Naive thymus-derived CD8-positive, alpha-beta T cell (primary cell): ENCODE measurements at places on chromosomes 1 and 21.

DNA sequence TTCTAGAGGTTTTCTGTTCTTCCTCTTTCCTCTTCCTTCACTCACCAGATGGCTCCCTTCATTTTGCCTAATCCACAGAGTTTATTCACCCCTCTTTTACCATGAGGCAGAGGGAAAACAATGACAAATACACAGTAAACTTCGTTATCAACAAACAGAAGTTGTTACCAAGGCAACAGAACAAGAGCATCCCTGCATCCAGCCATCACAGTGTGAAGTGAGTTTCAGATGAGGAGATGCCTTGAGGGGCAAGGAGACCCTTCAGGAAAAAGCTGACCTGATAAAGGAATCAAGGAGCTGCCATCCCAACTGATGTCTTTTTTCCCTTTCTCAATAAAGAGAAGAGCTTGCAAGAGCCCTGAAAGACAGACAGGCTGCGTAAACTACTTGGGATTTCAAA lies 195.3 kb downstream of the BRINP2 start:
- no peaks in the 10 kb centered on the region for H3K27me3 ChIP-seq
- no peaks in the 10 kb centered on the region for H3K36me3 ChIP-seq
- no peak overlapping the region for H3K27ac ChIP-seq
- H3K4me3 ChIP-seq = no peak overlapping the region
- no peaks in the 10 kb centered on the region for H3K4me1 ChIP-seq

- no peaks in the 10 kb centered on the region for H3K27me3 ChIP-seq
- DNase-seq = no peak
- peaks cover 28% of the 10 kb centered on the region for H3K4me1 ChIP-seq
- no peak overlapping the region for H3K27ac ChIP-seq
Observed at GRCh38 chr1:2124446-2125198, 70.0 kb downstream of the FAAP20 start.

DNA sequence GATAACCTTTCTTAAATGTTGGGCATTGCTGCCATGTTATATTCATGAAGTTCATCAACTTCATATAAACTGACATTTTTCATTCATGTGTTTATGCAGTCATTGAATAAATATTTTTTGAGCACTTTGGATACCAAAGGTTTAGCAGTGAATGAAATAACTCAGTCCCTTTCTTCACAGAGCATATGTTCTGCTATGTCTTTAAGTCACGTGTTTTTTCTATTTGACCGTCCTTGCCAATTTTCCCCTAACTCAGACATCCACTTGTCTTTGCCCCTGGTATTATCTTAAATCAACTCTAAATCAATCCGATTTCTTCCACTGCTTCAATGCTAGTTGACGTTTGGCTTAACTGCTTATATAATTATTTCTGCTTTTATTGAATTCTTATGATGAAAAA lies 16.6 kb downstream of the ADARB1 start:
- H3K36me3 ChIP-seq = no peaks in the 10 kb centered on the region
- H3K4me3 ChIP-seq = no peak overlapping the region
- no peak for DNase-seq
- peaks cover 79% of the 10 kb centered on the region for H3K4me1 ChIP-seq
- no peak overlapping the region for H3K27ac ChIP-seq
- H3K27me3 ChIP-seq = no peaks in the 10 kb centered on the region

DNA sequence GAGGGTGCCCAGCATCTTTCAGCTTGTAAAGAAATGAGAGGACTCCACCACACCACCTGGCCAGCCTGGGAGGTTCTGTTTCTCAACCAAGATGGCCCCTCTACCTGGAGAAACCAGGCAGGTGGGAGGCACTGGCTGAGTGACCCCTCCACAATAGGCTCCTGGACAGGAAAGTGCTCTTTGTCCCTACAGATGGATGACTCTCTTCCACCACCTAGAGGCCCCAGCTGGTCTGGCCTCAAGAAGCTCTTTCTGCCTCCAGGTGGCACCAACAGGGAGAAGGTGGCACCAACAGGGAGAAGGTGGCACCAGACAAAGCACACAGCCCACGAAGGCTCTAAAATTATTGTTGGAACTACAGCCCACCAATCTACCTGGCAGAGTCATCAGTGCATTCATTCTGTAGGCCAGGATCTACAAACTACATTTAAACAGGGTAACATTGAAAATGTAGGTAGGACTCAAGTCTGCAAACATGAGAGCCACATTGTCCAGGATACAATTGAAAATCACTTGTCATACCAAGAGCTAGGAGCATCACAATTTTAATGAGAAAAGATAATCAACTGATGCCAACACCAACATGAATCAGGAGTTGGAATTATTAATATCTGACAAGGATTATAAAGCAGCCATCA lies 14.4 kb downstream of the TMPRSS3 start:
- peaks cover 17% of the 10 kb centered on the region for H3K4me1 ChIP-seq
- peaks cover 9% of the 10 kb centered on the region for H3K36me3 ChIP-seq
- no peaks in the 10 kb centered on the region for H3K27me3 ChIP-seq
- H3K27ac ChIP-seq = no peak overlapping the region
- DNase-seq = peak; percentile 40

GRCh38 chr1:165109013-165109412 lies 247.5 kb downstream of the LMX1A start:
- H3K27me3 ChIP-seq = peaks cover 12% of the 10 kb centered on the region
- no peak for DNase-seq
- H3K27ac ChIP-seq = no peak overlapping the region
- no peaks in the 10 kb centered on the region for H3K36me3 ChIP-seq
- no peaks in the 10 kb centered on the region for H3K4me1 ChIP-seq

DNA sequence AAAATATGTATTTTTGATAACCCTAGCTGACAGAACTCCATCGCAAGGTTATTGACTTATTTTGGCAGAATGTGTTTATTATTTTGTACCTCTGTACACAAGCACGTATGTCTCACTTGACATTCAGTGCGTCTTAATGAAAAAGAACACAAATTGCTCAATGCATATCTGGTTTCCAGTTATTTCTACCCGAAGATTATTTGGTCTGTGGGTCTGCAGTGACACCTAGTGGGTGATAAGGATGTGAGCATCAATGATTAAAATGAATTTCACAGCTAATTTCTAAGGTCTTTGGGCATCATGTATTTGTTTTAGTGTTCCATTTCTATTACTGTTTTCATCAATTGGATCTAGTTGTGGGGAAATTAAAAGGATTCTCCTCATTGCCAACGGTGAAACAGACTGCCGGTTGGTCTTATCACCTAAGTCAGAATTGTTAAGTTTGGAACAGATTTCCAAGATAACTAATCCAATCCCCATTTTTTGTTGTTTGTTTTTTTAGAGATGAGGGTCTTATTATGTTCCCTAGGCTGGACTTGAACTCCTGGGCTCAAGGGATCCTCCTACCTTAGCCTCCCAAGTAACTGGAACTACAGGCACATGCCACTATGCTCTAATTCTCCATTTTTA lies 13.9 kb downstream of the DDX20 start:
- H3K27me3 ChIP-seq = no peaks in the 10 kb centered on the region
- DNase-seq = peak; percentile 52
- H3K4me3 ChIP-seq = no peak overlapping the region
- H3K36me3 ChIP-seq = no peaks in the 10 kb centered on the region
- peak overlapping the region; percentile 2 for H3K27ac ChIP-seq

- peaks cover 5% of the 10 kb centered on the region for H3K36me3 ChIP-seq
- DNase-seq = no peak
- peaks cover 68% of the 10 kb centered on the region for H3K27me3 ChIP-seq
- no peak within 1 kb of the TSS for H3K4me3 ChIP-seq
- no peak within 1 kb of the TSS for H3K27ac ChIP-seq
- H3K4me1 ChIP-seq = no peaks in the 10 kb centered on the region
Observed at GRCh38 chr1:22972760-22973159, at the start of gene LACTBL1. Gene LACTBL1 (minus strand): TSS chr1:22972866. CDS start chr1:22972316, 550 bp downstream.

- no peaks in the 10 kb centered on the region for H3K27me3 ChIP-seq
- no peaks in the 10 kb centered on the region for H3K36me3 ChIP-seq
- H3K4me1 ChIP-seq = peaks cover 35% of the 10 kb centered on the region
- H3K27ac ChIP-seq = no peak overlapping the region
- no peak for DNase-seq
Observed at GRCh38 chr1:94792473-94793295, 27.5 kb upstream of the SLC44A3 start.
